ENCODE measurements at places on chromosomes 7 and 10.

- DNase-seq = no peak
Observed at GRCh38 chr7:106545275-106545674, 115.7 kb downstream of the CCDC71L start.

- DNase-seq = no peak
Observed at GRCh38 chr7:7271094-7271874, 88.9 kb downstream of the C1GALT1 start.

GRCh38 chr7:132225216-132226030 lies 350.8 kb downstream of the PLXNA4 start:
- DNase-seq = no peak

DNA sequence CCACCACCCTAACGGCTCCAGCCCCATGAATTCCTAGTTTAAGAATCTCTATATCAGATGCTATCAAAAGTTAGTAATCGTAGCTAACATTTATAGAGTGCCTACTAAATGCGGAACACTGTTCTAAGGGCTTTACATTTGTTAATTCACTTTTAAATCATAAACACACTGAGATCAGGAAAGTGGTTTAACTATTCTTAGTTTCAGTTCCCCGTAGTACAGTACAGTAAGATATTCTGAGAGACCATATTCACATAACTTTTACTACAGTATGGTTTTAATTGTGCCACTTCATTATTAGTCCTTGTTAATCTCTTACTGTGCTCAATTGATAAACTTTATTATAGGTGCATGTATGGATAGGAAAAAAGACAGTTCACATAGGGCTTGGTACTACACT lies 22.5 kb downstream of the SYPL1 start:
- DNase-seq = no peak

- DNase-seq = no peak
Observed at GRCh38 chr10:116899626-116900025, 50.3 kb downstream of the ENO4 start.

GRCh38 chr10:80477-81105 lies 31.5 kb upstream of the TUBB8 start:
- DNase-seq = no peak

DNA sequence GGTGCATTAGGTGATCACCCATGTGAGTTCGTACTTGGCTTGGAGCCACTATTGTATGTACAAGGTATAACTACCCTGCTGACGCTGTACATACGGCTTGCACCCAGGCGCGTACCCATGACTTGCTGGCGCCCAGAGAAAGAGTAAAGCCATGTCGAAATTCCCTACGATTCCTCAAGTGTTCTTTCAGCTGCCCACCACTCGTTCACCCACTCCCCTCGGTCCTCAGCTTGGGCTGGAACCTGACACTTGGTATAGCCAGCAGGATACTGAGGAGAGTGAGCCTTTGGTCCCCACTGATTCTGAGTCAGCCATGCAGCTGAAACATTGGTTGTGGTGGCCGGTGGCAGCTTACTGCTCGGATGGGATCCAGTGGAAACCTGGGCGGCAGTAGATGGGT lies 241.5 kb downstream of the CACNA2D1 start:
- no peak for DNase-seq

- DNase-seq = no peak
Observed at GRCh38 chr10:132176623-132177500, 9.9 kb upstream of the DPYSL4 start.

- no peak for DNase-seq
Observed at GRCh38 chr7:101617451-101618206, 11.5 kb downstream of the MYL10 start.
